ENCODE measurements at places on chromosomes 12 and 14.

DNA sequence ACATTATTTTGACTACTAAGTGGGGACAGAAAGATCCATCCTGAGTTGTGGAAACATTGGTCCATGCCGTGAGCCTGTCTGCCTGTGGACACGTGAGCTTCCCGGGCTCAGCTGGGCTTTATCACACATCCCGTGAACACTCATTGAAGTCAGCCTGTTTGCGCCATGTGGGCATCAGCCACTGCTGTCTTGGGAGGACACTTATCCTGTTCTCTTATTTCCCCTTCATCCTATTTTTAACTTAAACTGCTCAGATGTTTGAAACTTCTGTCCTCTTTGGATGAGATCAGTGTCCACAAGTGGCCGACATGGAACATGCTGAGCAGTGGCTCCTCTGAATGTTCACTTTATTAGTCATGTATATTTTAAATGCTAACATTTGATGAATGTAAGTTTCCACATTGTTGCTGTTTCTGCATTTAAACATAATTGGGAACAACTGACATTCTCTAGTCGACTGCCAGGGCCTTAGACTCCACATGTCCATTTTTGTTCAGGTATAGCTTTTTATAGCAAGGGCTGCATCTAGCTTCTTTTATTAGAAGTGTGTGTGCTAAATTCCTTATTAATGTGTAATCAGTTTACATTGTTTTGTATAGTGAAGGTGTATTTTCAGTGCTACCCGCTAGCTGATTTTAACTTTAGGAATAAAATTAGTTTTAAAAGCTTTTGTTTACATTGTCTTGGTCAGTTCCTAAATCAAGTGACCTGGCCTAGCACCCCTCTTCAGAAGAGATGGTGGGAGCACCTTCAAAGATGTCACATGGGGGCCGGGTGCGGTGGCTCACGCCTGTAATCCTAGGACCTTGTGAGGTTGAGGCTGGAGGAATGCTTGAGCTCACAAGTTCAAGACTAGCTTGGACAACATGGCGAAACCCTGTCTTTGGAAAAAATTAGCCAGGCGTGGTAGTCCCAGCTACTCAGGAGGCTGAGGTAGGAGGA lies 24.0 kb downstream of the RNF34 start:
- DNase-seq, result no peak

- no peak for DNase-seq
Measured at GRCh38 chr12:13365748-13366366, 169.3 kb downstream of the EMP1 start.

- no peak for DNase-seq
Measured at GRCh38 chr12:94191023-94191422, 42.6 kb downstream of the PLXNC1 start.

DNA sequence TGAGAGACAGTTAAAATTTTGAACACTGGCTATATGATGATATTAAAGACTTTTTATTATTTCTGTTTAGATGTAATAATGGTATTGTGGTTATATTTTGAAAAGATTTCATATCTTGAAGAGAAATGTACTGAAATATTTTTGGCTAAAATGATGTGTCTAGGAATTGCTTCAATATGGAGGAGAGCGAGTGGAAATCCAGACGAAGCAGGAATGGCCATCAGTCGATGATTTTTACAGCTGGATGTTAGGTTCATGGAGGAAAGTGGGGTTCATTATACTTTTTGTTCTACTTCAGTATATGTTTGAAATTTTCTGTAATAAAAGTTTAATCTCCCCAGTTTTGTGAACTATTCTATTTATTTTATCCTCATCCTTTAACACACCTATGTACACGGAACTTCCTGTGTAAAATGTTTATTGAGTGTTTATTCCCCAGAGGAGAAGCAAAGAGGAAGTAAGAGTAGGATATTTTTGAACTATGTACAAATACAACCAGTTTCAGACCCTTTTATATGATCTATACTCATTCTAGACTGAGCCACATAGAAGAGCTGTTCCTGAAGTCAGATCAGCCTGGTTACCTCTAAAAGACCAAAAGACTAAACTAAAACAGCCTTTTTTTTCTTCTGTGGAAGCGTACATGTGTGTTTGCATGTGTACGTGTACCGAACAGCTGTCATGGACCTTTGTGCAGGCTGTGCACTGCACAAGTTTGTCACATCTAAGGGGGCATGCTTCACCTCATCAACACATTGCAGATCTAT lies 211.0 kb upstream of the NUDT4 start:
- DNase-seq, result no peak

GRCh38 chr12:39205969-39206368 lies 237.0 kb downstream of the KIF21A start:
- no peak for DNase-seq

GRCh38 chr14:75383721-75384120 lies 44.1 kb upstream of the JDP2 start:
- DNase-seq, result no peak

GRCh38 chr12:20463913-20464524 lies 95.7 kb downstream of the PDE3A start:
- DNase-seq, result no peak

Data from mesothelial cell of epicardium (in vitro differentiated cells).